Cortex of kidney (tissue), 1 donor: ENCODE measurements at places on chromosomes 13 and 19.

DNA sequence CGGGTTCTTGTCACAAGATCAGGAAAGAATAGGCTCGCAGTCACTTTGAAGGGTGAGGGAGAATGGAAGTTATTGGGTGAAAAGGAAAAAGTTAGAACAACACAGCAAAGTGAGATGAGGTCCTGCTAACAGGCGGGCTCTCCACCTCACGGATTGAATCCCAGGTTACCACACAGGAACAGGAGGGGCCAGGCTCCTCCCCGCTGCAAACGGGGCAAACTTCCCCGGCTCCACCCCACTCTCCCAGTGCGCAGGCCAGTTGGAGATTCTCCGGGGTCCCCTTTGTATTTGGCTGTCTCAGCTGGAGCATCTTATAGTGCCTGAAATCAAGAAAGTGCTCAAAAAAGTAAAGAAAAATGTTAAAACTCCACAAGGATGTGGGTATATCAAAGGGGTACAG, 78.3 kb upstream of the IPO5 start:
- no peak for DNase-seq

GRCh38 chr13:33318037-33318436, 32.5 kb upstream of the STARD13 start:
- DNase-seq: no peak

GRCh38 chr13:99354371-99354951, 47.3 kb upstream of the GPR183 start:
- no peak for DNase-seq

DNA sequence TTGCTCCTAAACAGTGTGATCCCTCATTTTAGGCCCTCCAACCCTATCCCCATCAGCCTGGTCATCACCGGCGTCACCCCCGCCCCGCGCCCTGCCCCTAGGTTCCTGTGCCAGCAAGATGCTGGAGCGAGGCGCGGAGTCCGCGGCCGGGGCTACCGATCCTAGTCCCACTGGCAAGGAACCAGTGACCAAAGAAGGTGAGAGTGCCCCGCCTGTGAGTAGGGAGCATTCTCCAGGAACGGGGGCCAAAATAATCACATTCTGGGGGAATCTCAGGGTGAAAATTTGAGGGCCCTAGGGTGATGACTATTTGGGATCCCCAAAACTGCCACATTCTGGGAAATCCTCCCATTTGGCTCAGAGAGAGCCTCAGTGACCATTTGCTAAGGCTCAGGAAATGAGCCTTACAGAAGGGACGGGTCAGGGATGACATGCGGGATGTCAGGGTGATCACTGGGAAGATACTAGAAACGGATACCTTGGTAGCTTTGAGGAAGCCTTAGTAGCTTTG, 1.4 kb downstream of the ZNF575 start:
- DNase-seq: no peak

GRCh38 chr13:47298506-47298905, 401.7 kb upstream of the HTR2A start:
- DNase-seq: no peak

DNA sequence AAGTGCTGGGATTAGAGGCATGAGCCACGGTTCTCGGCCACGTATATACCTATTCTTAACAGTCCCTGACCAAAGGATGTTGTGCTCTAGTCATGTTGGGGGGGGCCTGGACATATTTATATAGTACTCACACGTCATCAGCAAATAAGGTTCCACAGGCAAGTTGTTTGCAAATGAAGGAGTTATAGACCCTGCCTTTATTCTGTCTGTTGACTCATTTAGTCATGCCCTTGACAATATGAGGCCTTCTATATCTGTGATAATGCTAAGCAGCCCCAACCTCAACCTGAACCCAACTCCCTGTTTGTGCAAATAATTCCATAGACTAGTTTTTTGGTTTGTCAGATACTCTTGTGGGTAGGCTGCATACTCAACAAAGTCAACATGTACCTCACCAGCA, 8.9 kb downstream of the ZNF586 start:
- DNase-seq: no peak

GRCh38 chr19:2359992-2360685, at the start of gene TMPRSS9:
TMPRSS9 (plus strand) TSS chr19:2360265; CDS start chr19:2389786, 29,521 bp downstream.
- DNase-seq: no peak

DNA sequence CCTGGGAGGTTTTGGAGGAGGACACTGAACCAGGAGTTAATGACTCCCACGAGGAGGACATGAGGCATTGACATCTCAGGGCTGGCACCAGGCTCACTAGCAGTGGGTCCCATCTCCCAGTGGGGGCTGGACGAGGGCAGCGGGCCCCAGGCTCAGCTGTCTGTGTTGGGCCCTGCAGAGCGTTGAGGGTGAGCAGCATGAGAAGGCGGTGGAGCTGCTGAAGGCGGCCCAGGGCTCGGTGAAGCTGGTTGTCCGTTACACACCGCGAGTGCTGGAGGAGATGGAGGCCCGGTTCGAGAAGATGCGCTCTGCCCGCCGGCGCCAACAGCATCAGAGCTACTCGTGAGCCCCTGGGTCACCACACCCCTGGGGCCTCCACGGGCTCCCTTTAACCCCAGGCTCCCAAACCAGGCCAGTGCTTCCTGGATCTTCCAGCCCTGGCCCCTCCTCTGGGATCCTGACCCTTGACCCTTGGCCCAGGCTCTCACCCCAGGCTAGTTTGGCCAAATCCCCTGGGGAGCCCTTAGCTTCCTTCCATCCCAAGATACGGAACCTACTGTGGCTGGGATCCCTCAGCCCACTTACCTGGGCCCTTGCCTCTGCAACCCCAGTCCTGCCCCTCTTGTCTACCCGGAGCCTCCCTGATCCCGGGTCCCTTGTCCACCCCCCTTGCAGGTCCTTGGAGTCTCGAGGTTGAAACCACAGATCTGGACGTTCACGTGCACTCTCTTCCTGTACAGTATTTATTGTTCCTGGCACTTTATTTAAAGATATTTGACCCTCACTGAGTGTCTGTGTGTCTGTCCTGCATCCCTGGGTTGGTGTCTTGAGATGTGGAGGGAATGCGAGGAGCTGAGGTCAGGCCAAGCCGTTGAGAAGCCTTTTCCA, 1.0 kb downstream of the C19orf73 start:
- no peak for DNase-seq

- DNase-seq: no peak
Observed at GRCh38 chr19:812747-813218, 9.0 kb downstream of the PLPPR3 start.

- DNase-seq: no peak
Observed at GRCh38 chr19:17255150-17255621, 9.4 kb downstream of the USHBP1 start.

DNA sequence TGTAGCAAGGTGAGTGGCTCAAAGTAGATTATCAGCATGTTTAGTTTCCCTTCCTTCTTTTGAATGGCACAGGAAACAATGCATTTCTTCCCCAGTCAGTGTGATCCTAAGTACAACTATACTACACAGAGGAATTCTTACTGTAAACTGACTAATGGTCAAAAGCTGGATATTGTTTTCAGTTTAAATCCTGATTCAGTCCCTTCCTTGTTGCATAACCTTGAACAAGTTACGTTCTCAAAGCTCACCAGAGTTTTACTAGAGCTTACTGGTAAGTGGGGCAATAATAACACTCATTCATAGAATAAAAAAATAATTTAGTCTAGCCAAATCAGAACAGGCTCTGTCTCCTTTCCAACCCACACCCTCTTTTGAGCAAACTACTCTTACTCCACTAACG, 180.1 kb downstream of the POSTN start:
- DNase-seq: no peak

- DNase-seq: no peak
Observed at GRCh38 chr19:47630594-47630993, 21.7 kb downstream of the BICRA start.

DNA sequence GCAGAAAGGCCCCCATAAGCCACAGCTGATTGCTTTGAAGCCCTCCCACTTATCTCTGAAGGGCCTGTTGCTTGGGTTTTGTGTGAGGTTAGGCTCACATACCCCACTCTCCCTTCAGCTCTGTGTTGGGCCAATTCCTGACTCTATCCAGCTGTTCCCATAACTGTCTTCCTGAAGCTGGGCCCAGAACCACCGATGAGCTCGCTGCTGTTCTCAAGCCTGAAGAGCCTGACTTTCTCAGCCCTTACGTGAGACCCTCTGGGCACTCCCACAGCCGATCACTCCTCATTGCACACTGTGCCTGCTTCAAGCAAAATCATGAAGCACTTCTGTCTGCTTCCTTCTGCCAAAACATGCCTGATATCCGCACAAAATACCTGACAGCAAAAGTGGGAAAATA, 124.1 kb downstream of the CRYL1 start:
- no peak for DNase-seq

DNA sequence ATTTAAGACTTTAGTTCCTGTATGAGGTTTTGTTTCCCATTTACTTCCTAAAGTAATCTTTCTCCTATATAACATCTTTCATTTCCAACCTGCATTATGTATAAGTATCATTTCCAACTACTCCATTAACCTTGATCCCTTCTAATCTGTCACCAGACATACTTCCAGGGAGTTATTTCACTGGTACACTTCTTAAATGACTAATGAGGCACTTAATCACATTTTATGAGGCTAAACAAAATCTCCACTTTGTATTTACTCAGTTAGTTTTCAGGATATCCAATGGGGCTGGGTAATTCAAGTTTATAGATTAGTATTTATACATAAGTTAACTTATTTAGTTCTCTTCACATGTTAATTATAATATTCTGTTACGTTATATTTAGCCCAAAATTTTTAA, 634.7 kb downstream of the PCDH17 start:
- no peak for DNase-seq

DNA sequence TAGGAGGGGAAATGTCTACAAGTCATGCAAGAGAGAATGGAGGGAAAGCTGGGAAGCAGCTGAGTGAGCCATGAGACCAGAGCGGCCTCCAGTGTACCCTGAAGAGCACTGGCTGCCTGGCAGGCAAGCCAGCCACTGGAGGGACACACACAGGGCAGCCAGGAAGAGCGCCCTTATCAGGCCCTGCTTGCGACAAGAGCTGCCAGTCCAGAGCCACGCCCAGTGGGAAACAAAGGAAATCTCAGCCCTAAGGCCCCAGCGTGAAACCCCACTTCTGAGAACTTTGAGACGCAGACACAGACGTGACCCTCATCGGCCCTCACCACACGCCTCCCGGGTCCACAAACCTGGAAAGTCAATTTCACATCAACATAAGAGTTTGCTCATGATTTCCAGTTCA, 105.0 kb downstream of the STK24 start:
- DNase-seq: no peak

GRCh38 chr19:35513628-35514281, at the start of gene DMKN:
DMKN (minus strand) TSS chr19:35513649; CDS start chr19:35513475, 174 bp downstream.
- DNase-seq: no peak

- DNase-seq: no peak
Observed at GRCh38 chr19:35027851-35028599, 2.2 kb upstream of the SCN1B start.

- no peak for DNase-seq
Observed at GRCh38 chr13:39836038-39836437, 180.6 kb downstream of the COG6 start.

DNA sequence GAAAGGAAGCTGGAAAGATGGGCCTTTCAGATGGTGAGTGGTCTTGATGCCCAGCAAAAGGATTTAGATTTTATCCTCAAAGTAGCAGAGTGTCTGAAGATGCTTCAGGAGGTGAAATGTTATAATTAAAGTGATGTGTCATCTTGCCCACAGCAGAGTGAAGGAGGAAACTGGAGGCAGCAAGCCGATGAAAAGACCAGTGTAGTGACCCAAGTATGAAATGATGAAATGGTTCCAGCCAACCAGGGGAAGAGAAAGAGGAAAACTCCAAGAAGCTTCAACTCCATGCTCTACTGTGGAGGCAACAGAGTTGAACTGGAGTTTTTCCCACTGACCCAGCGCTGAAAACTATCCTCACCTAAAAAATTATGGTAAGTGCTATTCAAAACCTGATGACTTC, 66.7 kb downstream of the FOXO1 start:
- DNase-seq: no peak

- no peak for DNase-seq
Observed at GRCh38 chr13:74930402-74931165, 551.4 kb downstream of the TBC1D4 start.

GRCh38 chr19:47056411-47056810, 8.0 kb upstream of the TMEM160 start:
- DNase-seq: no peak

GRCh38 chr13:41970918-41971317, 10.0 kb upstream of the VWA8 start:
- no peak for DNase-seq

- no peak for DNase-seq
Observed at GRCh38 chr19:46328079-46328478, 18.8 kb upstream of the PPP5C start.

DNA sequence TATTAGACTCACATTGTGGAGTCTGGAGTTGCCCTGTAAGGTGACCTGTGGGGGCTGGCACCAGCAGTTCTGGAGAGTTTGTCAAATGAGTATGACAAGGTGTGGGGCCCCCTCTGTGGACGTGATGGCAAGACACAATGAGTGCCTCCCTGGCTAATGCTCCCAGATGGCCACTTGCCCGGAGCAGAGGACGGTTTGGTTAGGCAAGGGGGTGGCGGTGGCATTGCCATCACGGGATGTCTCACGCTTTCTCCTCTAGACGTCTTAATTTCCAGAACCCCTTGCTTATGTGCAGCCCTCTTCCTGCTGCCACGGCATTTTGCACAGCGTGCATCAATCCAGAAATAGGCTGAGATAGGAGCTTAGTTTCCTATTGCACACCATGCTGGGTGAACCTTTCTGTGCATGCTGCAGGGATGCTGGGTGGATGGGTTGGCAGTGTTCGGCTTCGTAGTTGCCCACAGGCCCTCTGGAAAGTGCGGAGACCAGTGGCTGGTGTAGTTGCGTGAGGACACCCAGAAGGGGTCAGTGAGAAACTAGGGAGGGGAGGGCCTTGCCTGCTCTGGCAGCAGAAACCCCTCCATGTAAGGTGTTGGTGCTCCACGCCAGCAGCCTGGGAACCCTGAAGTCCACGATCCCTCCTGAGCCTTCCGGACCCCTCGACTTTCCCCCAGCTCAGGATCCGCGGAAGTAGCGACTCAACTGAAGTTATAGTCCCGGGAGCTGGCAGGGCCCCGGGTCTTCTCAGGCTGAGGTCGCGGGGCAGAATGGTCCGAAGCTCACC, 18.1 kb upstream of the LRP3 start:
- DNase-seq: no peak

DNA sequence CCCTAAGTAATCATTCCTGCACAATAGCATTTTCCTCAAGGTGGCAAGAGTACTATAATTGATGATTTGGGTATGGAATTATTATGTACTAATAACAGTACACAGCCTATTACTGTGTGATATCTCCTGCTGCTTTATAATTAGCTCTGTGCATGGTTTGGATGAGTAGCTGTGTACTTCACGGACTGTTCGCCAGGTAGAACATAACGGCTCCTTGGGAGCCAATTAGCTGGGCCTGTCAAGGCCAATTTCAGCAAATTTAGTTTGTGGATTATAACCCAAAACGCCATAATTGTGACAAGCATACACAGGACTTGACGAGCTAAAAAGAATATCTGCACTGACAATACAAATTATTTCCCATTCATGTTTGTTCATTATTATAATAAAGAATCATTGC, 1584.2 kb downstream of the SLITRK1 start:
- no peak for DNase-seq

DNA sequence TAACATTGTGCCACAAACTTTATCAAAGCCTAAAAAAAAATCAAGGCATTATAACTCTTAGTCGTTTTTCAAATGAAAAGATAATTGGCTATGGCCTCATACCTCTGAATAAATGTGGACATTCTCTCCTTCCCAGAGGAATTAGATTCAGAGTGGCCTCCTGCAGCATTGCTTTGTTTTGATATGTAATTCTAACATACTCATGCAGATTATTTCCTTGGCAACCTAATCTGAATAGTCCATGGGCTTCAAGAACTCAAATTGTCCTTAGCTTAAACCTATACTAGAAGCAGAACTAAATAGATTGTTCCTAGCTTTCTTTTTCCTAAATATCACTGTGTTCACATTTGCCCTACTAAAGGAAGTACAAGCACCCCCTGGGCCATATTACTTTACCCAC, 1146.9 kb downstream of the OLFM4 start:
- DNase-seq: no peak
